ENCODE measurements at places on chromosomes 1 and 21.

- DNase-seq = no peak
These were observed 64.4 kb upstream of the NEK2 start for GRCh38 chr1:211739671-211740411.

GRCh38 chr1:76225526-76225925 is 151.0 kb downstream of the ST6GALNAC3 start:
- no peak for DNase-seq

DNA sequence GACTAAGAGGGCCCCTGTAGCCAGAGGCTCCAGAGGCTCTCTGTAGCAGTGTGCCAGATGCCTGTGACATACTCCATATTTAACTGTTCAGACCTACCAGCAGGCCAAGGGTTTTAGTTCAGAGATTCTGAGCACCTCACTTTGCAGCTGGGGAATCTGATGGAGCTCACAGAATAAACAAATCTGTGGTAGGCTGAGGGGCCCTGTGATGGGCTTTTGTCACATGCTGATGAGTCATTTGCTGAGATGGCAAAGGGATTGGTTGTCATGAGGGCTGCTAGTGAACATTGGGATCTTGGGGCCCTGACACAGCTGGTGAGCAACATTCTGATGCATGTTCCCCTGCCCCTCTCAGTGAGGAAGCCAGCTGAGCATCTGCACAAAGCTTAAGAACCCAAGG is 482.2 kb downstream of the CAMTA1 start:
- no peak for DNase-seq

DNA sequence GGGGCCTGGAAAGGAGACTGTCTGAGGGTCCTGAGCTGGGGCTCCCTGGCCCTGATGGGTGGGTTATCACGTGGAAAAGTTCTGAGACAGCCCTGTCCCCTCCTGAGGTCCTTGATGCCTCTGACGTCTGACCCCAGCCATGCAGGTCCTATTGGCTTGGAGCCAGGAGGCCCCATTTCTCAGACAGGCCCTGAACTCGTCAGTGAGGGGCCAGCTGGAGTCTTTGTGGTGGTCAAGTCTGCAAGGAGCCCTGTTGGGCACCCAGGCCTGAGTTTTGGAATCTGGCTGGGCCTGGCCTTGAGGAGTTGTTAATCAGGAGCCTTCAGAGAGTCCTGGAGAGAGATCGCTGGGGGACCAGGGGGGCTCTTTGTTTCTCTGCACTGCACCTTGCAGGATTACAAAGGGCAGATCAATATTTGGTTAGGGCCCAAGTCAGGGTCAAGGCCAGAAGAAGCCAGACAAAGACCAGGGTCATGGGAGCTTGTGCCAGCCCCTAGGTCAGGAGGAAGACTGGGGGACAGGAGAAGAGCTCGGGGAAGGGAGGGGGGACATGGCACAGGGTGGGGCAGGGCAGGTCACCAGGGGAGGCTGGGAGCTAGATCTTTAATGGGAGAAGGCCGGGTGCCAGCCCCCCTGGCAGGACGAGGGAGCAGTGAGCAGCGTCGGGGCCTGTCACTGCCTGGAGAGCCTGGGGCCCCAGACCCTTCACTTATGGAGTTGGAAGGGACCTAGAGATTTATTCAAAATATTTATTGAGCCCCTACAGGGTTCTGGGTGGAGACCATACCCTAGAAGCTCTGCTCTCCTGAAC is 83.2 kb downstream of the PTPRU start:
- DNase-seq = no peak

- no peak for DNase-seq
These were observed 8.2 kb downstream of the XKR8 start for GRCh38 chr1:27967884-27968466.

DNA sequence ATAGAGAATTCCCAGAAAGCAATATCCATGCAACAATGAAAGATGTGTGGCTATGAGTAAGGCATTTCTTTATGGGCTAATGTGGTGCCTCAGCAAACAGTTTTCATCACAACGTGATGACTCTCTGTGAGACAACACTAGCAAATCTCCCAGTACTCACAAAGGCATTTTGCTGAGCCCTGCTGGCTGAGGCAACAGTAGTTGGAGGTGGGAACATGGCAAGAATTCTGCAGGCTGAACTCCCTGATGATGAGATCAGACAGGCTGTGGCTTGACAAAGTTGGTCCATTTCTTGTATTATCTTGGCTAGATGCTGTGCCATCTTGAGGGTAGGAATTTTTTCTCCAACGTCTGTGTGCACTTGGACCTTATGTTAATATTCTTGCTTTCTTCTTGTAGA is 24.6 kb downstream of the PROX1 start:
- no peak for DNase-seq
